ENCODE measurements at places on chromosomes 7 and 10. TPM values are rescaled to one million over a fixed set of nuclear protein-coding genes. Genes with fewer than 3 reads are reported as not detected.

Gene RHOBTB1
- 9.7 TPM for total RNA-seq

Gene MSS51
- 4.4 TPM for total RNA-seq

DNA sequence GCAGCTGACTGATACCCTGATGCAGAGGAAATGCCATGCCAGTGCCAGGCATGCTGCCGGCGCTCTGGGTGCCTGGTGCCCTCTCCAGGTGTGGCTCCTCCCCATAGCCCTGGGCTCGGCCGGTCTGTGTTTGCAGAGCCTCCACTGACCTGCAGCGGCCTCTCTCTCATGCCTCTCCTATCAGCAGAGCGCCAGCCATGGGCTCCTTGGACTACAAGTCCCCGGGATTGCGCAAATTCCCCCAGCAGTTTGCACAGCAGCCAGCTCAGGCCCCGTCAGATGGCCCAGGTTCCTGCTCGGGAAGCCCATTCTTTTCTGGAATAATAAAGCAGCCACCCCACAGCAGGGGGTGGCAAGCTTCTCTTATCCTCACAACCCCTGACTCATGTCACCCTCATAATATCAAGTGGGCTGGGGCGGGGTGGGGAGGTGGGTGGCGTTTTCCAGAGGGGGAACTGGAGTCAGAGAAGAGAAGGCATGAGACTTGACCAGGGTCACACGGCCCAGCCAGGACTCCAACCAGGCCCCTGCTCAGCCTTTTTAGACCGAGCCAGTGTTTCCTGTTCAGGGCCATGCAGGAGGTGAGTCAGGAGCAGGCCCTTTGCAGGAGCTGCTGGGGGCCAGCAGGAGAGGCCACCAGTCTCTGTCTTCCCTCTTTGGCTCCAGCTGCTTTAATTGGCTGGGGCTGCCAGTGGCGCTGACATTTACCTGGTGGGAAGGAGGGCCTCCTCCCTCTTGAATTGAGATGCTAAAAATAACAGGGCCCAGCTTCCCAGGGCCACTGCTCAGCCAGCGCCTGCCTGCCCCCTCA, 58.6 kb downstream of the ZMIZ1 start:
- no peak for ATAC-seq

GRCh38 chr10:14380746-14381145, 50.0 kb upstream of the FRMD4A start:
- no peak for ATAC-seq

- ATAC-seq, result no peak
These were observed 55.0 kb downstream of the WAC start for GRCh38 chr10:28587970-28588290.

GRCh38 chr10:1155791-1156615, 99.8 kb downstream of the WDR37 start:
- no peak for ATAC-seq

All from motor neuron (in vitro differentiated cells).